ENCODE measurements at places on chromosomes 3 and 15.

DNA sequence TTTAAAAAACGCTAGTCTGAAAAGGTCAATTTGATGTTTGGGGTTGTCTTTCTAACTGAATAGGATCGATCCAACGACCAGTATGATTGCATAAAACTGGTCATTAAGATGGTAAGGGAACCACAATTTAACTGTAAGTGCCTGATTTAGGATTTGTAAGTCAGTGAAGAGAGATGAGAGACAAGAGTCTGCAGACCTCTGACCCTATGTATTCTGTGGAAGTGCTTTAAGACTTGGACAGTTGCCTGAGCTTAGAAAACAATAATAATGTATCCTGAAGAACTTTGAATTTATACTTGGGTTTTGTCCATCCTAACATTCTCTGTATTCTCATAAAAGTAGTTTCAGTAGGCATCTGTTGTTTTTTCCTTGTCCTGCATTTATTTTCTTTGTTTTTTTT lies 221.4 kb upstream of the SUCLG2 start:
- no peak for DNase-seq

DNA sequence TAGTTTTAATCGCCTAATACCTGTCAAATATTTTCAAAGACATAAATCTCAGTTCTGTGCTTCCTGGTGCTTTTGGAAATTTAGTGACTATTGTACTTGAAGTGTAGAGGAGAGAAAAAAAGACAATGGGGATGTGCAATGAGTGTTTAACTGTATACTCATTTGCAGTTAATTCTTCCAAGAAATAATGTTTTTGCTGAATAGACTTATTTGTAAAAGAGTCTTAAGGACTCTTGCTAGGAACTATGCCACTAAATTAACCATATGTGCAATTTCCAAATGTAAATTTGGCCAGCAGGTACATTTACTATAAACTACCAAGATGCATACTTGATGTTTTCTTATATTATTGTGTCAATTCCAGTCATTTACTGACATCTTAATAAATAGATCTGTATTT lies 2.0 kb downstream of the CHMP2B start:
- DNase-seq = no peak

DNA sequence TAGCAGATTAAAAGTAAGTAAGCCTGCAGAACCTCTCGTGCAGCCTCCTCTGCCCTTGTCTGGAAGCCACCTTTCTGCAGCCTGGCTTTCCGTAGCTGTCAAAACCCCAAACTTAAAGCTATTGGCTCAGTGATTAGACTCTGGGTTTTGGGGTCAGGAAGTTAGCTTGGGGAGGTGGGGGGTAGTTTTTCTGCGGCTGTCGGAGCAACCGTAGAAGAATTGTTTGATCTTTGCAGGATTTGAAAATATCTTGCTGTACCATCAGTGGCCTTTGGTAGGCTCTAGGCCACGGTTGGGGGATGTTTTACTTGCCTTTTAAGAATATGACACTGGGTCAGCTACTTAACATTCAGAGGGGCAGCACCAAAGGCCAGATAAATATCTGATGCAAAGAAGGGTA lies 88.4 kb upstream of the RASGRP1 start:
- no peak for DNase-seq

- DNase-seq = no peak
Measured at GRCh38 chr3:33202711-33203457, 15.7 kb downstream of the SUSD5 start.

DNA sequence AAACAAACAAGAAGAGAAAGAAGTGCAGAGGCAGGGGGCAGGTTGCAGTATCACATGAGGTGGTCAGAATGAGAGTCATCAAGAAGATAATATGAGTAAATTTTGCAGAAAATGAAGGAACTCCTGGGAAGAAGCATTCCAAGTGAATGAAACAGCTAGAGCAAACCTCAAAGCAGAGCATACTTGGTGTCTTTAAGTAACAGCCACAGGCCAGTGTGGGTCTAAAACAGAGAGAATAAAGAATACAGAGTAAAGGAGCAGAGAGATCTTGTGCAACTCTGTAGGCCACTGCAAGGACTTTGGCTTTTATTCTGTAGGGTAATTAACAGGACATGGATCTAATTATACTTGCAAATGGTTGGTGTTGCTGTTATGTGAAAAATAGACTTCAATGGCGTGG lies 81.3 kb downstream of the STAC start:
- DNase-seq = no peak

GRCh38 chr3:197197334-197197733 lies 101.1 kb downstream of the DLG1 start:
- no peak for DNase-seq

- DNase-seq = no peak
Measured at GRCh38 chr3:13404626-13405452, 15.3 kb downstream of the NUP210 start.

GRCh38 chr3:177961784-177962183 lies 574.5 kb upstream of the KCNMB2 start:
- DNase-seq = no peak

DNA sequence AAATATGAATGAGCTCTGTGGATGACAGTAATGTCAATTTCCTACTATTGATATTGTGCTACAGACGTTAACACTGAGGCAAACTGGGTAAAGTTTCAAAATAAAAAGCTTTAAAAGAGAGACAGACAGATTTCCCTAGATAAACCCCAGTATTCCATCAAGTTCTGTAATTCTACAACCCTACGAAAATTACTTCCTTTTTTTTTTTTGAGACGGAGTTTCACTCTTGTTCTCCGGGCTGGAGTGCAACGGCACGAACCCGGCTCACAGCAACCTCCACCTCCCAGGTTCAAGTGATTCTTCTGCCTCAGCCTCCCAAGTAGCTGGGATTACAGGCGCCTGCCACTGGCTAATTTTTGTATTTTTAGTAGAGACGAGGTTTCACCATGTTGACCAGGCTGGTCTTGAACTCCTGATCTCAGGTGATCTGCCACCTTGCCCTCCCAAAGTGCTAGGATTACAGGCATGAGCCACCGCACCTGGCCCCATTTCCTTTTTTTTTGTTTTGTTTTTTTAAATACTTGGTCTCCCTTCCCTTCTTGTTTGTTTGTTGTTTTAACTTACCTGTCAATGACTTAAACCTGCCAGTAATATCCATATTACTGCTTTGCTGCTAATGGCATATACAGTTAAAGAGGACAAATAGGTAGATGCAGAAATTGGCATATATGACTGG lies 57.2 kb downstream of the CBLB start:
- no peak for DNase-seq

- DNase-seq = no peak
Measured at GRCh38 chr3:129989414-129989813, 14.9 kb downstream of the TRH start.

DNA sequence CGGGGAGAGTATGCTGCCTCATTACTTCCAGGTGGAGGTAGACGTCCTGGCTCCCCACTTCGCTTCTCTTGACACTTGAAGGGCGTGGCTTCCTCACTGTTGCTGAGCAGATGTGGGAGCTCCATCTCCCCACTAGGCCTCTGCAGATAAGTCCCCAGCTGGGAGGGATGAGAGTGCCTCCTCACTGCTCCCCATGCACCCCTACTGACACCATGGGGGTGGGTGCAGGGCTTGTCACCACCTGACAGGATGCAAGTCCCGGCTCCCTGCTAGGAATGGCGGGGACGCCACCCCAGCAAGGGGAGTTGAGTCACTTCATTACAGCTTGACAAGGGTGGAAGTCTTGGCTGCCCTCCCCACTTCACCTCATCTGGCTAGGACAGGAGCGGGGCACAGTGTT lies 36.8 kb upstream of the ATG7 start:
- no peak for DNase-seq

- DNase-seq = no peak
Measured at GRCh38 chr15:89778861-89779260, 2.7 kb downstream of the MESP2 start.

- DNase-seq = peak; percentile 31
Measured at GRCh38 chr3:103195216-103195615, 760.4 kb downstream of the ZPLD1 start.

- DNase-seq = peak; percentile 98
Measured at GRCh38 chr3:192831111-192831644, 86.5 kb downstream of the MB21D2 start.

DNA sequence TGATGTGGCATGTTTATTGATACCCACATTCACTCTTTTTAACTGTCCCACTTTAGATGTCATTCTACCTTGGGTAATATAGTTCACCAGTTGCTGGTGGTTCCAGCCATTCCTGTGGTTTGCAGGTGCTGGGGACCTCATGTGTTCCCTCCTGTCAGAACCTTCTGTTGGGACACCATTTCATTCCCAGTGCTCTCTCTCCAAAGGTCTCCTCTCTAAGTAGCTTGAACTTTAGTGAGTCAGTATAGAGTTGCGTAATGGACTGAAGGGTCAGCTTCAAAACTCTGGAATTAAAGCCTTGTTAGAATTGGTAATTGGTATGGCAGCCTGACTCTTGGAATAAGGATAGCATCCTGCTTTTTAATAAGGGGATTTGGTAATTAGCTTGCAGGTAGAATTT lies 108.5 kb downstream of the PLCL2 start:
- peak; percentile 30 for DNase-seq

DNA sequence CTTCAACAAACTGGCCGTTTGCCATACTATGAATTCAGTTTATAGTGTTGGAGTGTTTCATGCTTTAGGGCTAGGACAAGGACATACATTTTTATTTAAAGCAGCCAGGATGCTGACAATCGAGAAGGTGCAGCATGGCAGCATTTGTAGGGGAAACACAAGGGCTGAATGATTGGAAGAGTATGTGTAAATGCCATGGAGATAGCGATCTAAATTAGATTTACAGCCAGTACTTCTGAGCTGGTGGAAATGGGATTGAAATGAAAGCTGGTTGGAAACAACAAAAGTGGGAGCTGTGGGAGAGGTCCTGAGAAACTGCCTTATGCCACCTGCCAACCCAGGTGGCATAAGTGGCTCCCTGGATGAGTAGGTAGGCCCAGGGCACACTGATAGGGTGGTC lies 209.9 kb upstream of the MRPL3 start:
- DNase-seq = no peak
